ENCODE measurements at places on chromosomes 1 and 21.

DNA sequence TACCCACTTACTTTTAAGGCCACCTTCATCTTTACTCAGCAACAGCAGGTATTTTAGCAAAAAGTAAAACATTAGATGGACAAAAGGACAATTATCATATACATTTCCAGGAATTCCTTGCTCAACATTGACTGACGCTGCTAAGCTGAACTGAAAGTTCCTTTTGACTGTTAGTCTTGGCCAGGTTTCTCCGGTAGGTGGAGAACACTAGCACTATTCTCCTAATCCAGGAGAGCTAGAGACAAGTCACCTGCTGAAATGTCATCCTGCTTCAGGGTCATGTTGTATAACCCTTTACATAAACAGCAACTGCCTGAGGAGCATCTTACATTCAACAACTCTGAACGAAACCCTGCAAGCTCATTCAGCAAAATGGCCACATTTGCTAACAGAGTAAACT is 109.0 kb upstream of the ESRRG start:
- no peak for DNase-seq

- DNase-seq: no peak
Observed at GRCh38 chr1:230463760-230464159, 37.6 kb upstream of the PGBD5 start.

- no peak for DNase-seq
Observed at GRCh38 chr1:184615301-184615700, 139.4 kb downstream of the EDEM3 start.

GRCh38 chr1:109498161-109498801 is 4.4 kb downstream of the CYB561D1 start:
- DNase-seq: no peak

DNA sequence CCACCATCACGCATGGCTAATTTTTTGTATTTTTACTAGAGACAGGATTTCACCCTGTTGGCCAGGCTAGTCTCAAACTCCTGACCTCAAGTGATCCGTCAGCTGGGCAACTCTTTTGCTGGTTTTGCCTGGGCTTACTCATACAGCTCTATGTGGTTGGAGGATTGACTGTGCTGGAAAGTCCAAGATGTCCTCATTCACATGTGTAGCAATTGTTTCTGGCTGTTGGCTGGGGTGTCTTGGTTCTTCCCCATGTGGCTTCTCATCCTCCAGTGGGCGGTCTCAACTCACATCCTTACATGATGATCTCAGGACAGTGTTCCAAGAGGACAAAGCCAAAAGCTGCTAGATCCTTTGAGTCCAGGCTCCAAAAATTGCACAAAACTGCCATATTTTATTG is 53.3 kb downstream of the TEX35 start:
- DNase-seq: peak; percentile 58

DNA sequence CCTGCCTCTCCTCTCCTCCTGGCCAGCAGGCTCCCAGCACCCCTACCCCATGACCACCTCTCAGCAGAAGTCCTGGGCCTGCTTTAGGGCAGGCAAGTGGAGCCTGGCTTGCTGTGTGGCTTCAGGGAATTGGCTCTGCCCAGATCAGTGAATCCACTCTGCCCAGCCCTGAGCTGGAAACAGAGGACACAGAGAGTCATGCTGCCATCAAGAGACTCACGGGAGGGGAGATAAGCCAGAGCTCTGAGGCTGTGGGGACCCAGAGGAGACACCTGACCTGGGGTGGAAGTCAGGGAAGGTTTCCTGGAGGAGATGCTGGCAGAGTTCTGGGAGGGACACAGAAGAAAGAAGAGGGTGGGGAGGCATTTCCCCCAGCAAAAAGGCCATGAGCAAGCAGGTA is 54.2 kb downstream of the GLIS1 start:
- DNase-seq: no peak

DNA sequence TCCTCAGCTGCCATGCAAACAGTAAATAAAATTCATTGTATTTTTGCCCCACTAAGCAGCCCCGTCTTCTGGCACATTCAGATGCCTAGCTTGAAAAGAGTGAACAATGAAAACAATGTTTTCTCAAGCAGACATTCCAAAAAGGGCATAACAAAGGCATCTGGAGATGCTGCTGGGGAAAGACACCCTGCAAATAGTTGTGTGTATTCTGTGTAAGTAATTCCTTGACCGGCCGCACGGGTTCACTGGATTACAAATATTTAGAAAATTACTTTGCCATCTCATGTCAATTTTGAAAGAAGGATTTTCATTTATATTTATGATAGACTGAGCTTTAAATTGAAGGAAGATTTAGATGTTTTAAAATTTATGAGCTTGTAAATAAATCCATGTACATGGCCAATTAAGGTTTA is 142.2 kb downstream of the SLC45A1 start:
- DNase-seq: no peak

All from mammary epithelial cell (primary cell).